ENCODE measurements at places on chromosomes 11 and 22.

DNA sequence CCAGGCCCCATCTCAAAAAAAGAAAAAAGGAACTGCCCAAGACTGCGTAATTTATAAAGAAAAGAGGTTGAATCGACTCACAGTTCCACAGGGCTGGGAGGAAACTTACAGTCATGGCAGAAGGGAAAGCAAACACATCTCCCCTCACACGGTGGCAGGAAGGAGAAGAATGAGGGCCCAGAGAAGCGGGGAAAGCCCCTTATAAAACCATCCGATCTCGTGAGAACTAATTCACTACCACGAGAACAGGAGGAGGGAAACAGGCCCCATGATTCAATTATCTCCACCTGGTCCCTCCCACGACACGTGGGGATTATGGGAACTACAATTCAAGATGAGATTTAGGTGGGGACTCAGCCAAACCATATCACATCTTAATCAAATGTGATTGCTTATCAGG lies 82.2 kb downstream of the BUD13 start:
- peak; percentile 17 for DNase-seq

- no peak for DNase-seq
Measured at GRCh38 chr11:62896049-62896448, 15.4 kb downstream of the SLC3A2 start.

- no peak for DNase-seq
Measured at GRCh38 chr11:28713850-28714249, 605.7 kb downstream of the METTL15 start.

- DNase-seq: no peak
Measured at GRCh38 chr11:67680696-67681470, 6.5 kb upstream of the ALDH3B2 start.

GRCh38 chr11:69013009-69013951 lies at the start of gene MRGPRF:
TSS of gene MRGPRF (minus strand) at chr11:69013246. CDS start at chr11:69009901, 3,345 bp downstream.
- no peak for DNase-seq

Data from activated CD4-positive, alpha-beta T cell treated with anti-CD3 and anti-CD28 coated beads, Interleukin-2, Interleukin-6, amounts not matched to agents 100 ng/mL and 50 ng/mL, durations not matched to agents 16 hours and 8 hours (primary cell).